ENCODE measurements at places on chromosomes 1 and 21. TPM values are rescaled to one million over a fixed set of nuclear protein-coding genes. Genes with fewer than 3 reads are reported as not detected.

DNA sequence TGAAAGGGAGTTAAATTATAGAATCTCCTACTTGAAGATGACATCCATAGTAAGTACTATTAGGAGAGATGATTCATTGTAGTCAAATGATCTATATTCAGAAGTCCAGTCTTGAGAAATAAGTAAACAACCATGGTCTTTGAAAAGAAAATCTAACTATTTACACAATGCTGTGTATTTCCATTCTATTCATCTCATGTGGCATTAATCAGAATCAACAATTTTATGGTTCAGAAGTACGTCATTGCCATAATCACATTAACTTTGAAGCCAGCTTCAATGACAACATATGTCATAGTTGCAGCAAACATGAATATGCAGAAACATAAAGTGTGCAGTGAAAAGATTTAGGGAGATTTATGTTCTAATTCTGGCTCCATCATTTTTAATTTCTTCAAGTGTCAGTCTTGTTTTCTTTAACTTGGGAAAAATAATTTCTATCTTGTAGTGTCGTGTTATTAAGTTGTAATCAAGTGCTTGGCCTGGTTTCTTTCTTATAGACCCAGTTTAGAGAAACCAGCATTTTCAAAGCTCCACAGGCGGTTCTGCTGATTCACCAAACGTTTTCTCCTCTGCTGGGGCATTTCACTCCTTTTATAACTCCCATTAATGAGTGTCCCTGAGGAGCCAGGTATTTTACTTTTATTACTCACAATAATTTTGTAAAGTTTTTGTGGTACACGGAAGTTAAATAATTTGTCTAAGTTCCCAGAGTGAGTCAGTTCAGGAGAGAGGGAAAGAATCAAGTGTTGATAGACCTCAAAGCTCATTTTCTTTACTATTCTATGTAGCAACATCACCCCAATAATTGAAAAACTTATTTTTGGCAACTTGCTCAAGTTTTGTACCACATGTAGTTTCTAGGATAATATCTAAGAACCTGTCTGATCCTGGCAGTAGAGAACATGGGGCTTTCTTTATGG lies 35.9 kb upstream of the PTGS2 start:
- ATAC-seq, result no peak

GRCh38 chr1:150555198-150555970 lies 6.2 kb downstream of the ADAMTSL4 start:
- no peak for ATAC-seq

- peak; percentile 20 for ATAC-seq
Observed at GRCh38 chr1:244210884-244211558, 159.9 kb downstream of the ZBTB18 start.

GRCh38 chr1:225653463-225654276 lies 747 bp upstream of the ENAH start:
- peak; percentile 62 for ATAC-seq

DNA sequence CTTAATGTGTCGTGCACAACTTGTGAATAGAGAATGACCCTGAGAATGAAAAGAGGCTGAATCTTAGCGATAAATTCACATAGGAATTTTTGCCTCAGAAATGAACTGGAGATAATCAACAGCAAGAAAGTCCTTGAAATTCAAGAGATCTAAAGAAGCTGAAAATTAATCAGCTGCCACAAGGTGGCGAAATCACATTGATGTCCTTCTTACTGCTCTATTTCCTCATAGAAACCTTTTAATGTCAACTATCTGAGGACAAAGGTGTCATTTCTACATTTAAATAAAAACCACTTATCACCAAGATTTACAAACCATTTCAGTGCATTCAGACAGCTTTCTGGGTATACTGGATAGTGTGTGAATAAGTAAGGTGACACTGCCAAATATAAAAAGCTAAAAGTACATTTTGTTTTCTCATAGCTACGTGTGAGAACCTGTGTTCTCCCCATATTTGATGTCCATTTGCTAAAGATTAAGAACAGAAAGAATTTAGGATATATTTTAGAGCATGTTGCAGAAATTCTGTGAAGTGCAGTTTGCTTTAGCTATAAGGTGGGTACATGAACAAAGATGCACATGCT lies 485.3 kb upstream of the PTBP2 start:
- ATAC-seq, result peak; percentile 34

DNA sequence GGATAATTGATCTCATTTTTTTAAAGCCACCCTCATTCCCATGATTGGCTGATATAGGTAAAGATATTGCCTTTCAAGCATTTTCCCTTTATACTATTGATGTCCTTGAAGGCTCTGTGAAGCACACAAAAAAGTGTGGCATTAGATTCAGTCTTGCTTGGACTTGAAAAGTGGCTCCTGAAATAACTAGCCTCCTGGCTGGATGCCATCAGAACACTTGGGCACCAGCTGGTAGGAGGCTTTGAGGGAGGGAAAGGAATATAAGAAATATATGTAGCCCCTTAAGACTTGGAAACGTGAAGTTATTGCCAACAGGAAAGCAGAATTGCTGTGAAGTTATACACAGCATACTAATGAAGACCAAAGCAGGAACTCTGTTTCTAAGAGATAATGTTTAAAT lies 14.1 kb downstream of the MTR start:
- ATAC-seq, result no peak

DNA sequence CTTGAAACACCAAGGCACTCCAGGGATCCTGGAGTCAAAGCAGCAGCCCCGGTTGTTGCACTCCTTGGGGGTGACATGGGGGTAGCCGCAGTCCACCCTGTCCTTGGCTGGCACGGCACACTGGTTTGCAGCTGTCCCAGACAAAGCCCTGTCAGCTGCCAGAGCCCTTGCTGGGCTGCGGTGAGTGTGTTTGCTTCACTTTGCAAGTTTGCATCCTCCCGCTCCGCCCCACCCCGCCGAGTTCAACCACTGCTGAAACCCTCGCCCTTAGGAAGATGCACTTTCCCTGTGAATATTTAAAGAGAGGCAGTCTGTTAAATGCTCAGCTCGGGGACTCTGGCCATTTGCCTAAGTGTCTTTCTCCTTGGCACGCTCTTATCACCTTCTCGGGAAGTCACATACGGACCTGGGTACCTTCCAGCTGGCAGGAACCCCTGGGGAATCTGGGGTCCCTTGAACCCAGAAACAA lies 1.7 kb downstream of the TFF3 start:
- no peak for ATAC-seq

DNA sequence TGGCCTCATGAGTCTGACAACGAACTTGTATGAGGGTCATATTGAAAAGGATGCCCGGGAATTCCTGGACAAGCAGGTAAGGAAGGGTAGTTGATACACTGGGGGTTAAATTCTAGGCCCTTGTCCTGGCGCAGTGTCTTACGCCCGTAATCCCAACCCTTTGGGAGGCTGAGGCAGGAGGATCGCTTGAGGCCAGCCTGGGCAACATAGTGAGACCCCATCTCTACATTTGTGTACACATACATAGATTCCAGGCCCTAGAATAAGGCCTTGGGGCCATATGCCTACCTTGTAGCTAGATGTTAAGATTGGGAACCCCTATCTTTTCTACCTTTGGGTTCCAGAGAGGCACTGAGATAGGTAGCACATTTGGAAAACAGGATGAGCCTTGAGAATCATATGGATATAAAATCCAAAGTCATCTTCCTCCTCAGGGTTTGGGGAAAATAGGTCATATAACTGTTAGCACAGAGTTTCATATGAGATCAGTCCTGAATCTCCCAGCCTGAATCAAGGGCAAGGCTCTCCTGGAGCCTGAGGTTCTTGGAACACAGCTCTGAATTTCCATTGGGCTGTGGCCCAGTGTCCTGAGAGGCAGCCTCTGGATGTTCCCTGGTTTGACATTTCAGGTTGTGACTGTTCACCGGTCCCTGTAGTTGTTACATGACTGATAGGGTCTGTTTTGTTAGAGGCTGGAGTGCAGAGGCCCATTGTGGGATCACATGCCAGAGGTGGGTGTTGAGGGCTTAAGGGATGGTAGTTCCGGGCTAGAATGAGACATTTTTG lies 104.4 kb downstream of the PIK3R3 start:
- ATAC-seq, result no peak

DNA sequence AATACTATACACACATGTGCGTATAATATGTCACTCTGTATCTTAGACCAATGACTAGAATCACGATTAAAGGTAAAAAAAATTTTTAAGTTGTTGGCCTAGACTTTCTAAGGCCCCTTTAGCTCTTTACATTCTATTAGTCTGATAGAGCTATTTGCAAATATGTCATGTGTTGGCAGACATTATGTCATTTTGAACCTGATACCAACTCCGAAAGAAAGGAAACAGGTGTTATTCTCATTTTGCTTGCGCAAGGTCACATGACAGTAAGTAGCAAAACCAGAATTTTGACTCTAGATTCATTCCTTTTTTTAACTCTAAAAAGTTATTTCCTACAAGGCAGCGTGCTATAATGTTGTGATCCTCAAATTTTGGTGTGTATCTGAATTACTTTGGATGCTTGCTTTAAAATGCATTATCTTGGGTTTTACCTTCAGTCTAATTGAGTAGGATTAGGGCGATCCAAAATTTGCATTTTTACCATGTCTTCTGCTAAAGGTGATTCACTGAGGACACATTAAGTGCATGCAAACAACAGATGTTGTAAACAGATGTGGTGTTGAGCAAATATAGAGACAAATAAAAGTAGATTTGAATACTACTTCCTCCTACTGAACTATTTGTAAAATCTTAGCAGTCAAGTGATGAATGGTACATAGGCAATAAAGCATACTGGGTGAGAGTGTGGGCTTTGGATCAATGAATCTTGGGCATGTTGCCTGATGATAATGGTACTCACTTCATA lies 63.5 kb upstream of the KIAA1614 start:
- no peak for ATAC-seq

- ATAC-seq, result no peak
Observed at GRCh38 chr1:10257851-10258250, 47.5 kb downstream of the KIF1B start.

GRCh38 chr1:64568171-64568450 lies 98.2 kb downstream of the CACHD1 start:
- ATAC-seq, result no peak

DNA sequence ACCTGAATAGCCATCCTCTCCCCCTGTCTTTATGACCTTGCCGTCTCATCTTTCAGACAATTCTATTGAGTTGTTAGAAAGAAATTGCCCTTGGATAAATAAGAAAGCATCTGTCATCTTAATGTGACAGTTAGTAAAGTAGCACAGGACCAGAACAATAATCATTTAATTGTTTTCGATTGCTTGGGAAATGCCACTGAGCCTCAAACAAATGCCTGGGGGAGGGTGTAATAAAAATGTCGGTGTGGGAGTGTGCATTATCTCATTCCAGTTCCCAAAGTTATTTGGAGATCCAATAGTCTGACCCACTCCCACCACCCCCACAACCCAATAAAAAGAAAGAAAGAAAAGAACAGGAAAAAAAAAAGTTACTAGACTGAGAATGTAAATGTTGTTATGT lies 509.3 kb upstream of the LRRC7 start:
- no peak for ATAC-seq

DNA sequence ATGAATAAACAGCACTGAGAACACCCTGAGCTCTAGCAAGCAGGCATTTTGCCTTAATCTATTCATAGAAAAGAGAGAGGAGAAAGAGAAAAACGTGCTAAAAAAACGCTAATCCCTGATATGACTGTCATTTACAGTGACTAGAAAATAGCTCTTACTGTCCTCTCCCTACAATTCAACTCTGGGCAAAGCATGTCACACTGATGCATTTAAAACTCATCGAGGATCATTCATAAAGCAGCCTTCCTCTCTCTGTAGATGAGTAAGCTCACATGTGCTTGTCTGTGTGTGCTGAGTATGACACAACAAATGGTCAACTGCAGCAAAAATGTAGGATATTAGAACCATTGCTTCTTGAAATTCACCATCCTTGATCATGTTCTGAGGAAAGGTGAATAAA lies 109.0 kb downstream of the SGIP1 start:
- no peak for ATAC-seq

GRCh38 chr1:184297244-184297750 lies 89.5 kb upstream of the C1orf21 start:
- ATAC-seq, result no peak

DNA sequence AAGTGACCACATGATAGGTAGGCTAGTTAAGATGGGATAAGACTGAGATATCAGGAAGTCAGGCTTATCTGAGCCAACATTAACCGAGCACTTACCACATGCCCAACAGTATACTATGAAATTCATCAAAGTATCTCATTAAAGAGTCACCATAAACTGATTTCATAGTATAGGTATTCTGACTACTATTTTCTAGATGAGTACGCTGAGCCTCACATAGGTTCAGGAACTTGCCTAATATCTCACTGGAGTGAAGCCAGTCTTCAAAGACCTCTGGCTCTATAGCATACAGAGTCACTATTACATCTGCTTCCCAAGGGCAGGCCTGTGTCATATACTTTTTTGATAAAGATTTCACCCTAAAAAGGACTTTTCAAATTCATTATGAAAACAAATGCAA lies 115.6 kb upstream of the NGF start:
- no peak for ATAC-seq

- no peak for ATAC-seq
Observed at GRCh38 chr1:63142001-63142400, 180.4 kb upstream of the FOXD3 start.

GRCh38 chr1:101299141-101299540 lies 62.3 kb downstream of the S1PR1 start:
- ATAC-seq, result no peak

DNA sequence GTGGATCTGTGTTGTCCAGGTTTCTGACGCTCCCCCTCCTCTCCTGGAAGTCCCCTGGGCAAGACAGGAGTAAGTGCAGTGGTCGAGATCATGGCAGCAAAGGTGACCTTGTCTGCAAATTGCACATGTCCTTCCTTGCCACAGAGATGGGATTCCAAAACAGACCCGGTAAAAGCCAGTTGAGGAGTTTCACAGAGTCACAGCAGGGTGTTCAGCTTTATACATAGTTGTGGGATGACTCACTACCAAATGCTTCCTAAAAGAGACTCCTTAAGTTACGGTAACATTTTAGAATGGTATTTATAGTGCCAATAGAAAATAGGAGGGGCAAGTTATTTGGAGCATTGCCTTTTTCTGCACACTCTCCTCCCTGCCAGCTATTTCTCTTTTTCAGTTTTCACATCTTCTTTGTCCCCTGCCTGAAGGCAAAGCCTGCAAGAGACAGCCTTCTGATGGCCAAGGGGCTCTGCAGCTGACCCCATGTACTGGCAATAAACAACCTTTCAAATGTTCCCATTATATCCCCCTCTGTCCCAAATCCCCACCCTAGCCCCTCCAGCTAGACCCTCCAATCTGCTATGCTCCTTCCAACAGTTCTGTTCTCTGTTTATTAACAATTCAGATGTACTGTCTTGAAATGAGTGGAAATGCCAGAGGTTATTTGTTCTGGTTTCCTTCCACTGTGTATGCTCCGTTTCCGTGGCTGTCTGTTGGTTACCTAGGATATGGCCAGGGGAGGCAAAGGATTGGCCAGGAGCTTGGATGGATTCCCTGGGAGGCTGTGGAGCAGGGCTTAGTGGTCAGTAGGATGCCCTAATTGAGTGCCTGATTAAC lies 115.0 kb downstream of the TGFB2 start:
- peak; percentile 88 for ATAC-seq

GRCh38 chr1:29398431-29398830 lies 162.1 kb downstream of the PTPRU start:
- no peak for ATAC-seq

Gene LINGO4
- total RNA-seq, result not detected

Gene CNIH3
- total RNA-seq, result 2.2 TPM

Gene NHLH2
- not detected for total RNA-seq

Gene FCRL3
- total RNA-seq, result 0.12 TPM

Gene TESK2
- total RNA-seq, result 4.7 TPM

Gene CCDC17
- 4.7 TPM for total RNA-seq

Gene PRPF38A
- total RNA-seq, result 15.2 TPM

Gene TEX38
- 1.7 TPM for total RNA-seq

Gene CFAP74
- total RNA-seq, result not detected

Gene MANEAL
- 1.5 TPM for total RNA-seq

Gene CLCNKA
- total RNA-seq, result 0.20 TPM

Measured in gastroesophageal sphincter (tissue), 4 donors.